ENCODE measurements at places on chromosomes 3 and 15.
A peak's percentile ranks its signal among the peaks of the same experiment; 100 is the strongest.

DNA sequence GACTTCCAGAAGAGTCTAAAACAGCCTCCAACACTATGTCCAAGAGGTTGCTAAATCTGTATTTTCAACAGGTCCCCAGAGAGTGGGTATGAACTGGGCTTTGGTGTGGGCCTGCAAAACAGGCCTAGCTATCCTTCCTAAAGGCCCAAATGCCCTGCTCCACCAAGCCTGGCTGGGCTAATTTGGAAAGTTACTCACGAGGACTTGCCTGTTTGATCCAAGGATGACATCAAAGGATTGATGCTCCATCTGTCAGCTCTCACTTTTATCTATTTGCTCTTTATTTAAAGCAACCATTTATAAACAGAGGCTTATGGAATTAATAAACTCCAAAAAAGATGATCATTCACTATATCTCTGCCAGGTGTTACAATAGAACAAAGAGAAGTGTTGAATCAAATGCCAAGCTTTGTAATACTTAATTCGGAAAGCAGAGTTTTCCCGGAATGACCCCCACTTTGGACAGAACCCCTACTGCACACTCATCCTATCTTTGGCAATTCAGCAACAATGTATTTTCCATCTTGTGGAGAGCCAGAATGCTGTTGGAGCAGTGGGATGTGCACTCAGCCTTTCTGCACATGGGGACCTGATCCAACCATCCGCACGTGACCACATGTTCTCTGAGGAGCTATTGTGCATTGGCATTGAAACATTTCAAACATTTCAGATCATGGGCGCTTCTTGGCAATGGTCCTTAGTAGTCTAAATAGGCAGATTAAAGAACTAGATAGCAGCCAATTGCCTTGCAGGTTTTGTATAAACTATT lies 163.3 kb upstream of the THBS1 start:
- DNase-seq = no peak

DNA sequence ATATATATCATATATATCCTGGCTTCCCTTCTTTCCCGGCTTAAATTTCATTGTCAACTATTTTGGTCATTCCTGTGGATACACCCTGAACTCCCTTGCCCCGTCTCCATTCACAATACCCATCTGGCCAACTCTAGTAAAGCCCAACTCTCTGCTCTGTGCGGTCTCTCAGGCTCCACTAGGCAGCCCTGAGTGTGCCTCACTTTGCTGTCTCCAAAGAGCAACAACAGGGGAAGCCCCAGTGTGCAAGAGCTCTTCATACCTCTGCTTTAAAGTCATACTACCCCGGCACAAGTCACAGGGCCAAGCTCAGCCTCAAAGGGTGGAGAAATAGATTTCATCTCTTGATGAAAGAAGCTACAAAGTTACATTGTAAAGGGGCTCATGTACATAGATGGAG lies 18.9 kb upstream of the FEM1B start:
- DNase-seq = no peak

- no peak for DNase-seq
These were observed 60.5 kb downstream of the TRAK1 start for GRCh38 chr3:42151596-42152168.

DNA sequence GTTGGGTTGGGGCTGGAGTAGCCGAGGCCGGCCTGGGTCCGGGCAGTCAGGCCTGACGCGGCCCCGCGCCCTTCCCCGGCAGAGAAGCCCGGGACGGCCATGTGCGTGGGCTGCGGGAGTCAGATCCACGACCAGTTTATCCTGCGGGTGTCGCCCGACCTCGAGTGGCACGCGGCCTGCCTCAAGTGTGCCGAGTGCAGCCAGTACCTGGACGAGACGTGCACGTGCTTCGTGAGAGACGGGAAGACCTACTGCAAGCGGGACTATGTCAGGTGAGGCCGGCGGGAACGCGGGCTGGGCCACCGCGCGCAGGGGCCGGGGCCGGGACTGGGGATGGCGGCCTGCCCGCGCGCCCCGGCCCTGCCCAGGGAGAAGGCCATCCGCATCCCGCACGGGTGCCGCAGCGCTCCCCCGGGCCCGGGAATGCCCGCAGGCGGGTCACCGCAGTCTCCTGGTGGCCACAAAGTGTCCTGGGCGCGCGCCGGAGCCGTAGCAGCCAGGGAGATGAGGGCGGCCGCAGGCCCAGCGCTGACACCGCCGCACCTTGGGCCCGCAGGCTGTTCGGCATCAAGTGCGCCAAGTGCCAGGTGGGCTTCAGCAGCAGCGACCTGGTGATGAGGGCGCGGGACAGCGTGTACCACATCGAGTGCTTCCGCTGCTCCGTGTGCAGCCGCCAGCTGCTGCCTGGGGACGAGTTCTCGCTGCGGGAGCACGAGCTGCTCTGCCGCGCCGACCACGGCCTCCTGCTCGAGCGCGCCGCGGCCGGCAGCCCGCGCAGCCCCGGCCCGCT lies 1.3 kb downstream of the ISL2 start:
- DNase-seq = no peak

GRCh38 chr15:74240002-74240568 lies 4.0 kb downstream of the CCDC33 start:
- peak; percentile 31 for DNase-seq

DNA sequence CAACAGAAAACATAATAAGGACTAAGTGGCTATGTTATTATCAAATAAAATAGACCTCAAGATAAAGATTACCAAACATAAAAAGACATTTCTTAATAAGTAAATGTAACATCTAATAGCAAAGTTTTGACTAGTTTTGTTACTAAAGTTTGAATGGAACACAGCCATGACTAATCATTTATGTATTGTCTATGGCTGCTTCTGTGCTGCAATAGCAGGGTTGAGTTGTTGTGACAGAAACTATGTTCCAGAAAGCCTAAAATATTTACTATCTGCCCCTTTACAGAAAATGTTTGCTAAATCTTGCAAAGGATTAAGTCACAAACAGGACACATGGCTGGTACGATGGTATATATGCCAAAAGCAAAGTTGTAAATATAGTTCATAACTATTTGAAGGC lies 37.9 kb upstream of the MYH15 start:
- no peak for DNase-seq

DNA sequence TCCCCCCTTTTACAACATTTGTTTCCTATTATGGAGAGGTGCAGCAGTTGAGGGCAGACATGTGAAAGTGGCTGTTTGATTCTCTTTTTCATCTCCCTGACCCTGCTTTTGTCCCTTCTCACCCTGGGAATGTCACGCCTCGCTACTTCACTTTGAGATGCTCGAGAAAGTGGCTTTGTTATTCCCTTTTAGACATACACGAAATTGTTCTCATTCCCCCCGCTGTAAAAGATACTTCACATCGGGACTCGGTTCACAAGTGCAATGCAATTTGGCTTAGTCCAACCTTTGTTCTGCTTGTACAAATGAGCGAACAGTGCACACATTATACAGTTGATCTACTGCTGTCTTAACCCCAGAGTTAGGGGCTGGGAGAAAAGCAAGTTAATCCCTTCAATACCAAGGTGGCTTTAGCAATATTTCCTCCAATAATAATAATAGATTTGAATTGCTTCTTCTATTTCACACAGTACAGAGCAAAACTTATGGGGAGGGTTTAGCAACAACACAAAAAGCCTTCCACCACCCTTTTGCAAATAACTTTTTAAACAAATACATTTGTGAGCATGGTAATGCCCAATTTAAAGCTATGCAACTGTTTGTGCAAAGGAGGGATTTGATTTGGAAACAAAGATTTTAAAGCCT lies 5.7 kb upstream of the FOXB1 start:
- no peak for DNase-seq

DNA sequence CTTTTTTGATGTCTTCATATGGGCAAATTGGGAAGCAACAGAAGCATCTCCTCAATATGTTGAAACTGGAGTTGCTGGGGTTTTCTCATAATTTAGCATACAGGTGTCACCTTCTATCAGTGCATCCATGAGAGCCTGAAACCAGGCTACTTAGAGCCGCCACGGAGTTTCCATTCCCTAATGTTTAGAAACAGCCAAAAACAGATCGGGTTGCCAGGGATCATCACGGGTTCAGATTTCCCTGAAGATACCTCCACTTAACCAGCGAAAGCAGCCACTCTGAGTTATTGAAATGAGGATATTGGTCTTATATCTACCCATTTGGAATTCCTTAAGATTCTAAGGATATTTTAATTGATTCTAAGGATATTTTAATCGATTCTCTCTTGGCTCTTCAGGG lies 14.5 kb downstream of the TERB2 start:
- DNase-seq = no peak
